ENCODE measurements at places on chromosomes 3 and 15. TPM values are rescaled to one million over a fixed set of nuclear protein-coding genes. Genes with fewer than 3 reads are reported as not detected.

DNA sequence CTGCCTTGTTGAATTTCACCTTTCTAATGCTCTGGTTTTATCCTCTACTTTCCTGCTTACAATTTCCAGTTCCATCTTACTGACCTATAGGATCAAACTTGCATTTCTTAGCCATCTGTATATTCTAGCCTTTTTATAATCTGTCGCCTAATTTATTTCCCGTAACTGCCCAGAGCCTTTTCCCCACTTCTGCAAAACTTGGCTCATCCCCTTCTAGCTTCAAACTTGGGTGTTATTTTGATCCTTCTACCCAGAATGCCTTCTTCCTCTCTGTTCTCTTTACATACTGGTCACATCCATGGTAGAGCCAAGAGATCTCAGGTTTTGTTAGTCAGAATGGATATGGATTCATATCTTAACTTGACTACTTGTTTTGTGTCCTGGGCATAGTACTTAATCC lies 2.6 kb downstream of the SACM1L start:
- peaks cover 72% of the 10 kb centered on the region for H3K4me1 ChIP-seq
- no peaks in the 10 kb centered on the region for H3K36me3 ChIP-seq
- no peaks in the 10 kb centered on the region for H3K27me3 ChIP-seq
- H3K4me3 ChIP-seq: no peak overlapping the region
- no peak for DNase-seq
- H3K27ac ChIP-seq: peak overlapping the region; percentile 71

- H3K4me3 ChIP-seq: no peak overlapping the region
- H3K27me3 ChIP-seq: peaks cover 3% of the 10 kb centered on the region
- no peak overlapping the region for H3K27ac ChIP-seq
- no peak for DNase-seq
Measured at GRCh38 chr3:159852821-159853505, 135.7 kb upstream of the IL12A start.

DNA sequence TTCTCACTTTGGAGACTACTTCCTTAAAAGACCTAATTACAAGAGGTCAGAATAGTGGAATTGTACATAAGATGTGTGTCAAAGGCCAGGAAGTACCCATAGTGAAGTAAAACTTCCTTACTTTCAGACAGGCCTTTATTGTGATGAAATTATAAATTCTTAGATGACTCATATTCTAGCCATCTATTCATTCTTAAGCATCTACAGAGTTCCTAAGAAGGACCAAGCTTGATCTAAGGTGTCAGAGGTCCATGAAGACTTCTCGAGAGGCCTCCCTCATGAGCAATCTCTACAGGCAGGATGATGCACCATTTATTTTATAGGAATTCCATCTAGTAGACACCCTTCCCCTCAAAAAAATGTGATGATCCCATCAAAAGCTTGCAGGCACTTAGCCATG lies 493.3 kb downstream of the MAGI1 start:
- H3K27me3 ChIP-seq: no peaks in the 10 kb centered on the region
- DNase-seq: no peak

- H3K4me3 ChIP-seq: no peak overlapping the region
- no peaks in the 10 kb centered on the region for H3K27me3 ChIP-seq
- DNase-seq: no peak
- peaks cover 4% of the 10 kb centered on the region for H3K4me1 ChIP-seq
Measured at GRCh38 chr3:8446845-8447244, 54.8 kb upstream of the LMCD1 start.

DNA sequence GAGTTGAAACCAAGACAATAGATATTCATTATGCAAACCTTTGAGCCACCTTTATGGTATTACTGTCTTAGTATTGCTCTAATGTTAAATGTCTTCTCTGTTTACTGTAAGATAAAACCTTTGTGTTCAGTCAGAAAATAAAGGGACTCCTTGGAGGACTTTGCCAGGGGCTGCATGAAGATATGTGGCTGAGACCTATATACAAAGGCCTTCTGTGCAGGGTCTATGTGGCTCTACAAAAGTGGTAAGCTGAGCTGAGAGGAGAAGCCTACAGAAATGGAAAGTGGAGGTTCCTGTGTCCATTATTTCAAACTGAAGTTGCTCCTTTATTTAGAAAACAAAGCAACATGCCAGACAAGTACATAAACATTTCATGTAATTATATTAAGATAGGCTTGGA lies 131.5 kb downstream of the FNDC3B start:
- H3K27me3 ChIP-seq: no peaks in the 10 kb centered on the region
- H3K4me1 ChIP-seq: no peaks in the 10 kb centered on the region
- no peak overlapping the region for H3K4me3 ChIP-seq

GRCh38 chr3:150394606-150395005 lies 13.5 kb upstream of the TSC22D2 start:
- no peak for DNase-seq
- H3K27ac ChIP-seq: no peak overlapping the region
- H3K4me1 ChIP-seq: no peaks in the 10 kb centered on the region
- no peaks in the 10 kb centered on the region for H3K36me3 ChIP-seq

DNA sequence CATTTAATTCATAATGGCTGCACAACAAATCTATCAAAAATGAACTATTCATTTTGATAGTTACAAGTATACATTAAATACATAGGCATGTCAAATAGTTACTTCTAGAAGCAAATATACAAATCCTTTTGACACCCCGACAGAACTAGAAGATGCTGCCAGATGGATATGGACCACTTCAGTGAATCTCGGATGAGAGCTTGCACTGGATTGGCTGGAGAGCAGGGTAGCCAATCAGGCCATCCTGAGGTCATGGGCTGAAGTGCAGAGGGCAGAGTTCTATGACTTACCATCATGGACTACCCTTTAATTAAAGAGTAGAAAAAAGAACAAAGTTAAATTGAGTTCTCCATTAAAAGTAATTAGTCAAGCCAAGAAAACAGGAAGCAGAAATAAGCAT lies 8.3 kb downstream of the CCNL1 start:
- no peak overlapping the region for H3K27ac ChIP-seq
- no peak overlapping the region for H3K4me3 ChIP-seq
- no peaks in the 10 kb centered on the region for H3K27me3 ChIP-seq

- no peak overlapping the region for H3K4me3 ChIP-seq
- DNase-seq: no peak
- no peaks in the 10 kb centered on the region for H3K4me1 ChIP-seq
- no peaks in the 10 kb centered on the region for H3K27me3 ChIP-seq
Measured at GRCh38 chr3:186971578-186971977, 41.3 kb downstream of the ST6GAL1 start.

- H3K36me3 ChIP-seq: no peaks in the 10 kb centered on the region
- H3K4me1 ChIP-seq: no peaks in the 10 kb centered on the region
- H3K4me3 ChIP-seq: no peak overlapping the region
- H3K27ac ChIP-seq: no peak overlapping the region
- H3K27me3 ChIP-seq: no peaks in the 10 kb centered on the region
- no peak for DNase-seq
Measured at GRCh38 chr3:117752984-117753717, 1043.6 kb downstream of the TUSC7 start.

GRCh38 chr3:125098611-125099291 lies 43.0 kb upstream of the HEG1 start:
- H3K4me3 ChIP-seq: no peak overlapping the region
- no peaks in the 10 kb centered on the region for H3K4me1 ChIP-seq
- no peak for DNase-seq
- no peak overlapping the region for H3K27ac ChIP-seq

DNA sequence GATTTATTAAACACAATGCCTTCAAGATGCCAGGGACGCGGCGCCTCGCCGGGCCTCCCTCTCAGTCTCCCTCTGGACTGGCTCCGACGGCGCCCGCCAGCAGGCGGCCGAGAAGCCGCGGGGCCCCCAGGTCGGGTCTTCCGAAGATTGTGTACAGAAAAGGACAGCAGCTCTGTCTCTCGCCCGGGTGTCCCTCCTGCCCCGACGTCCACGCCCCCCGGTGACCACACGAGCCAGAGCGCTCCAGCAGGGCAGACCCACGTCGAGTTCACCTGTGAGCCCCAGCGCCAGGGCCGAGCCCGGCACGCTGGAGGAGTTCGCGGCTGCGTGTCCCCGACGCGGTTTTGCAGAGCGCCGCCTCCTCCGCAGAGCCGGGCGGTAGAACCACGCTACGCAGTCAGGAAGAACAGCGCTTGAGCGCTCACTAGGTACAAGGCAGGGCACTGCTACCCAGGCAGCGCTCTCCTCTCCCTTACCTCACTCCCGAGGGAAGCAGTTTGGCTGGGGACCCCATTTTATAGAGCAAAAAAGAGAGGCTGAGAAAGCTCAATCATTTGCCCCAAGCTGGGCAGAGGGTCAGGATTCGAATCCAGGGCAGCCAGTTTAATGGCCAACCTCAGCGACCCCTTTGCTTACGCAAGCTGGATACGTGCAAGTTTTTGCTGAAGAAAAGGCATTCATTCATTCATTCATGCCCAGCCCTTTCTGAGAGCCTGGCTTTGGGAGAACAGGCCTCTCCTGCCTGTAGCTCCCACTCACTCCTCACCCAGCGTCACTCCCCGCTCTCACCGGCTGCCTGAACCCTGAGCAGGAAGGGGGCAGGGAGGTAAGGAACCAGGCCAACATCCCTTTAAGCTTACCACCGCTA lies 3.0 kb upstream of the TLE3 start:
- H3K27ac ChIP-seq: no peak overlapping the region
- no peak overlapping the region for H3K4me3 ChIP-seq
- no peaks in the 10 kb centered on the region for H3K36me3 ChIP-seq
- peak; percentile 74 for DNase-seq
- H3K27me3 ChIP-seq: no peaks in the 10 kb centered on the region

The MME gene
- total RNA-seq: not detected

The ZNF80 gene
- total RNA-seq: 1.1 TPM

The DCBLD2 gene
- total RNA-seq: 2.5 TPM

The MOBP gene
- not detected for total RNA-seq

All from CD4-positive, alpha-beta memory T cell (primary cell).